Natural killer cell treated with Interleukin-12 subunit alpha and Interleukin-12 subunit beta and Interleukin-15 and Interleukin-18, amount 100 ng/mL, for 72 hours (primary cell): ENCODE measurements at places on chromosomes 11 and 22.

DNA sequence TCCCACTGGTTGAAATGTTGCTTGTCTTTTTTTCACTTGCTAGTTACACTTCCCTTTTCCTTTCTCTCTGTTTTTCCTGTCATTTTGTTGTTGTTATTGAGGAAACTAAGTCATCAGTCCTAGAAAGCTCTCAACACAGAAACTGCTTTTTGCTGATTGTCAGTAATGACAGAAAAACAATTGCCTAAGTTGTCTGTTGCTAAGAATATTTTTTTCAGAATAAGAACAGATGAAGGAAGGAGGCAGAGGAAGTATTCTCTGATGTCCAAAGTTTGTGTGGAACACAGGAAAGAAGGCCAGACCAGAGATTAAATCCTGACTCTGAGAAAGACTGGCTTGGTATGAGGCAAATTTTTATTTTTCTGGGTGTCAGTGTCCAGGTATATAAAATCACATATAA, 163.3 kb downstream of the CASP12 start:
- no peak for DNase-seq

DNA sequence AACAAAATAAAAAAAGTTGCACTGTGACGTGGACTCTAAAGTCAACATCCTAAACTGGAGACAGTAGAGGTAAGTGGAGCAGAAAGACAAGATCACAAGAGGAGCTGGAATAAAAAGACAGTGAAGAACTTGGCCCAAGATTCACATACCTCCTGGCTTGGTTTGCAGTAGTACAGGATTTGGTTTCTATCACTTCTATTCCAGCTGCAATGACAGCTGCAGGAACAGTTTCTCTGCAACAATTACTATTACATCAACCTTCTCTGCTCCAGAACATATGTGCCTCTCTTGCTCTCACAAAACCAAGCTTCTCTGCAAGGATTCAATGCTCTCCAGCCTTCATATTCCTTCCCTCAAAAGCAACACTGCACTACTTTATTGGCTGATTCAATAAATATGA, 7.8 kb upstream of the KDM2A start:
- no peak for DNase-seq

DNA sequence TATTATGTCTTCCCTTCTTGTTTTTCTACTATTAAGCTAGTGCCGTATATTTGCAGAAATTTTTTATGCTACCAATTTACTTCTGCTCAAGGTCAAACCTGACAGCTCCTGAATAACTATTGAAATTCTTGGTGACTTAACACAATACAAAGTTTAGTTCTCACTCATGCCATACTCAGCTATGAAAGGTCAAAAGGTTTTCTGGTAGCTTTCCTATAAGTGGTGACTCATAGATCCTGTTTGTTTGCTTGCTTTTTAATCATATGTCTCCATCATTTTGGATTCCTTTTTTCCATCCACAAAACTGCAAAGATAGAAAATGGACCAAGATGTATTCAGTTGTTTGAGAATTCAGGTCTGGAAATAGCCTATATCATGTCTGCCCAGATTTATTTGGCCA, 855.8 kb upstream of the LRRC4C start:
- no peak for DNase-seq

GRCh38 chr11:464316-464715, 14.2 kb downstream of the PTDSS2 start:
- DNase-seq = no peak

- no peak for DNase-seq
These were observed 17.0 kb downstream of the APLP2 start for GRCh38 chr11:130086669-130087068.

DNA sequence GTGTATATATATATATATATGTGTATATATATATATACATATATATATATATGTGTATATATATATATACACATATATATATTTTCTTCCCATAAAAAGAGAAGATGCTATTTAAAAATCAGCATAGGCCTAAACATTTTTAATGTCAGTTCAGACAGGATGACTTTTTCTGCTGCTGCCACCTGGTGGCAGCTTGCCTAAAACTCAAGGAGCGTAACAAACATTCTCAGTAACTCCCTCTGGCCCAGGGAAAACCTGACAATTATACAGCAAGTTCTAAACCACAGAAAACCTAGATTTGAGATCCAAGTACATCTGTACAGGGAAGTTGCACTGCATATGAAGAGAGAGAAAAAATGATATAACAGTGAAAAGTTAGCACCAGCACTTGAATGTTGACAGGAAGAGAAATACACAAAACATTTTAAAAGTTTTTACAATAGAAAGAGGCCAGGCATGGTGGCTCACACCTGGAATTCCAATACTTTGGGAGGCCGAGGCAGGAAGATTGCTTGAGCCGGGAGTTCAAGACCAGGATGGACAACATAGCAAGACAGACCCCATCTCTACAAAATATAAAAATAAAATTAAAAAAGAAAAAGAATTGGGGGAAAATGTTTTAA, 16.6 kb downstream of the OR8A1 start:
- DNase-seq = no peak

GRCh38 chr11:95923728-95924413, at the start of gene MTMR2:
MTMR2 (minus strand) TSS chr11:95924107; CDS start chr11:95923954, 153 bp downstream.
- peak; percentile 89 for DNase-seq

- no peak for DNase-seq
These were observed 60.2 kb downstream of the ENDOD1 start for GRCh38 chr11:95149651-95150364.

DNA sequence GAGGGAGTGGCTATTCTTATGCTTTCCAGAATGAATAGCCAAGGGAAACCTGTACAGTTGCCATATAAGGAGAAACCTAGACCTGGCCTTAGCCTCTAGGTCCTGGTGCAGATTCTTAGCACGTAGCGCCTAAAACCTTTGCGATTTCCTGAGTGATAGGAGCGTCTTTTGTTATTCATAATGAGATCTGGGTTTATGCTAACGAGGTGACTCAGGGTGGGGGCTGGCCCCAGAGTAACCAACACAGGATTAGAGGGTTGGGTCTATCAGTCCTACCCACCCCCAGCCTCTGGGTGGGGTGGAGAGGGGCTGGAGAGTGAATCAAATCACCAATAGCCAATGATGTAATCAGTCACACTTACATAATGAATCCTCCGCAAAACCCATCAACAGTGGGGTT, 73.4 kb upstream of the PARVG start:
- DNase-seq = no peak

GRCh38 chr11:72234514-72234830, 9.5 kb downstream of the PHOX2A start:
- peak; percentile 22 for DNase-seq

GRCh38 chr11:77370217-77370616, 68.7 kb upstream of the GDPD4 start:
- no peak for DNase-seq

DNA sequence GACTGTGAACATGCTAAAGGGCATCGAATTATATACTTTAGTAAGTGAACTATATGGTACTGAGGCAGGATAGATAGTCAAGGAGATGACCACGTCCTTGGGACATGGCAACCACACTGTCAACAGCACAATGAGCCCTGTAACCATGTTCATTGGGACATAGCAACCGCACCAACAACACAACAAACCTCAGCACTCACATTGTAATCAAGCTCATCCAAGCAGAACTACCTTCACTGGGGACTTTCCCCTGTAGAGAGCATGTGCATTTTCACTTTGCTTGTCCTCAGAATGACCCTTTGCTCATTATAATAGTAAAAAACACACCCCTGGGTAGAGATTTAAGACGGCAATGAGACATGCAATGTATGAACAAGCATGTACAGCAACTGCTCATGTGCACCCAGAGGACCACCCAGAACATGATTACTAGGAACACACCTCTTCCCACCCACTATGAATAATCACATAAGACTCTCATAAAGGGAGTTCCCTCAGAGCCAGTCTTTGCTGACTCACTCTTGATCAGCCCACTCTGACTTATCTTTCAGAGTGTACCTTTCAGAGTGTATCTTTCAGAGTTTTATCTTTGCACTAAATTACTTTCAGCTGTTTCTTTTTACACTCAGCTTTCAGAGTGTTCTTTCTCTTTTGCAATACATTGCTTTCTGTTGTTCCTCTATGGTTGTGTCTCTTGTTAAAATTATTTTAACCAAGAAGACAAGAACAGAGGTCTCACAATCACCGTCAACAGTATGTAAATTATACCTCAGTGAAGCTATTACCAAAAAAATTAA, 4.1 kb upstream of the PLAAT2 start:
- DNase-seq = peak; percentile 79

DNA sequence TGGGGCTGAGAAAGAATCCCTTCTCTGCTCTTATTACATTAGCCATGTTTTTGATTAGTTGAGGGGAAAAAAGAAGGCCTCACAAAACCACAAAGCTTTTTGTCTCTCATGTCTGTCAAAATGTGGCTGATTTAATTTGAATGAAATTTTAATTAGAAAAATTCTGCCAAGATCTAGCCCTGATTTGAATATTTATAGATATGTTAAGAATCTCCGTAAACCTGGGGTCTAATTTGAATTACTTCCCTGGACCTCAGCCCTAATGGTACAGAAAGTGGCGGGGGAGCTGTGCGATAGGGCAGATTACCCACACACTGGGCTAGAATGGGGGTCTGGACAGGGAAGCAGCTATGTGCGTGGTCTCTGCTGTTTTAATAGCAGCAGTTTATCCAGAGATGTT, 141.3 kb upstream of the TTC12 start:
- no peak for DNase-seq

DNA sequence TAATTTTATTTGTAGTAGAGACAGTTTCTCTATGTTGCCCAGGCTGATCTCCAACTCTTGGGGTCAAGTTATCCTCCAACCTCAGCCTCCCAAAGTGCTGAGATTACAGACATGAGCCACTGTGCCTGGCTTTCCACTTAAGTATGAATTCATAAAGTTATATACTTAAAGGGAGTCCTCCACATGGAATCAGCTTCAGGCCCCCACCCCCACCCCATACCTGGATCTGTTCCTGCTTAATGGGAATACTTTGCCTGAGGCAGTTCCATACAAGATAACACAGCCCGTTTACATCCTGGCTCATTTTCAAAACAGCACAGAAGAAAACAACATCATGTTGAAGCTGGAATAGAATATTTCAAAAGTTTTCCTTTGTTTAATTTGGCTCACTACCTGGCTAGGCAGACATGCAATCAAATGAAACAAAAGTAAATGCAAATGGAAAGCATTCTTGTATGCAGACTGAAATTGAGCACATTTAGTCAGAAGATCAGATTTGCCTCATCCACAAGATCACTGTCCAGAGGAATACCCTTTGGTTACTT, 82.4 kb downstream of the FAT3 start:
- DNase-seq = no peak

- DNase-seq = no peak
These were observed 6.0 kb upstream of the MYO7A start for GRCh38 chr11:77121876-77122575.

DNA sequence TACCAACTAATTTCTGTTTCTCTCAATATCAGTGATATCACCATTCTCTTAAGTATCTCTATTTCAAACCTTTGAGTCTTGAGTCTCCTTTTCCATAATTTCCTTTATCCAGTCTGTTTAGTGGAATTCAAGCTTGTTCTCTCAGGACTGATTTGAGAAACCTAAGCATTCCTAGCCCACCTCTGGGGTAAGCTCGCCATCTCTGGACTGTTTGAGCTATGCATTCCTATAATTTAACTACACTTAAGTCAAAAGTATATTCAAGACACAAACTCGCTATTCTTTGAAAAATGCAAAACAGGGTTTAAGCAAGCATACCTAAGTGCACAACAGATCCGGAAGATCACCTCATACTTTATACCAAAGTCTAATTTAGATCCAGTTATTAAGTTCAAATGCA, 2.1 kb upstream of the DLAT start:
- no peak for DNase-seq

GRCh38 chr11:45881708-45882368, 3.6 kb upstream of the MAPK8IP1 start:
- DNase-seq = no peak

GRCh38 chr22:27725661-27726060, 75.9 kb downstream of the MN1 start:
- DNase-seq = no peak

GRCh38 chr11:96112192-96113128, 188.6 kb upstream of the MTMR2 start:
- peak; percentile 70 for DNase-seq

GRCh38 chr11:92141159-92141558, 83.5 kb upstream of the FAT3 start:
- DNase-seq = no peak

- DNase-seq = peak; percentile 67
These were observed 14.2 kb downstream of the TMEM121B start for GRCh38 chr22:17106785-17107546.

GRCh38 chr22:26079009-26079408, 90.3 kb upstream of the SEZ6L start:
- DNase-seq = no peak

- DNase-seq = no peak
These were observed 92.2 kb upstream of the PHOX2A start for GRCh38 chr11:72336163-72336562.

- DNase-seq = no peak
These were observed 98.5 kb downstream of the DBX1 start for GRCh38 chr11:20061776-20062175.

DNA sequence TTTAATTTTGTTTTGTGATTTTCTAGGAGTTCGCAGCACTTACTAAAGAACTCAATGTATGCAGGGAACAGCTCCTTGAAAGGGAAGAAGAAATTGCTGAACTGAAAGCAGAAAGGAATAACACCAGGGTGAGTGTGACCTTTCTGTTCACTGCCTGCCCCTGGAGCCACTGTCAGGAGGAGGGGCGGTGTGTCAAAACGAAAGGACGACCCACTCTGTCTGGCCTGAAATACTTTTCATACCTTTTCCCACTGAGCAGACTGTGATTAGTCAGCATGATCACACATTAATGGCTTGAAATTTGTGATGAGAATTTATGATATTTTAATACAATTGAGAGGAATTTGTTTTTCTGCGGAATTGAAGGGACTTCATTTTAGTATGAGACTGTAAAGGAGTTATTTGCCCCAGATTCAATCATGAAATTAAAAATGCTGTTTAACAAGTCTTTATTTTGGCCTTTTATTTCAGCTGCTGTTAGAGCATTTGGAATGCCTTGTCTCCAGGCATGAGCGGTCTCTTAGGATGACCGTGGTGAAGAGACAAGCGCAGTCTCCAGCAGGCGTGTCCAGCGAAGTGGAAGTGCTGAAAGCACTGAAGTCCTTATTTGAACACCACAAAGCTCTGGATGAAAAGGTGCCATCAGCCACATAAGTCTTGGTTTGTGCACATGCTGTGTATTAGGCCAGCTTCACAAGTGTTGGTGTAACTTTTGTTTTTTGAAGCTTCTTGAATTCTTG, 54.1 kb downstream of the PPFIA1 start:
- no peak for DNase-seq
